Testis (tissue), 5 donors: ENCODE measurements at places on chromosomes 4 and X. TPM values are rescaled to one million over a fixed set of nuclear protein-coding genes. Genes with fewer than 3 reads are reported as not detected.

GRCh38 chr4:54714631-54715030, 56.9 kb downstream of the KIT start:
- DNase-seq = no peak

Gene ERVMER34-1
- 3.5 TPM for total RNA-seq

Gene FRAS1
- total RNA-seq = 3.5 TPM

DNA sequence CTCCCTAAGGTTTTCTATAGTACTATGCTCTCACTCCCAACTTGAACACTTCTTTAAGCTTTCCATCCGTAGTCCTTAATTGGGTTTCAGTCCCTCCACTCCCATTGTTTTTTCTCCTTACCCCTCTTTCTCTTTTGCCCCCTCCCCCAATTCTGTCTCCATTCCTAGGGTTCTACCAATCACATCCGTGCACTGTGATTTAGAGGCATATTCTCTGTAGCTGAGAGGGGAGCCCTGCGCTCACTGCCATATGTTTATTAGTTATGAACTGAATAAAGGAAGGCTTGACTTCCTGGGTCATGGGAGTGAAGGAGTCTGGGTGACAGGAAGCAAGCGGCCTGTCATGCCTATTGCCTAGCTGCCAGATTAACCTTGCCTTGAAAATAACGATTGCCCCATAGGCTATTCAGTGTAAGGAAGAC, 471 bp downstream of the MCTS1 start:
- DNase-seq = no peak

GRCh38 chr4:138941037-138941436, 74.5 kb upstream of the NOCT start:
- DNase-seq = no peak

GRCh38 chr4:3658530-3658913, 107.7 kb upstream of the ADRA2C start:
- no peak for DNase-seq

Gene GYPA
- total RNA-seq = not detected
